SIG-M5 (cell line): ENCODE measurements at places on chromosomes 3 and 15.

DNA sequence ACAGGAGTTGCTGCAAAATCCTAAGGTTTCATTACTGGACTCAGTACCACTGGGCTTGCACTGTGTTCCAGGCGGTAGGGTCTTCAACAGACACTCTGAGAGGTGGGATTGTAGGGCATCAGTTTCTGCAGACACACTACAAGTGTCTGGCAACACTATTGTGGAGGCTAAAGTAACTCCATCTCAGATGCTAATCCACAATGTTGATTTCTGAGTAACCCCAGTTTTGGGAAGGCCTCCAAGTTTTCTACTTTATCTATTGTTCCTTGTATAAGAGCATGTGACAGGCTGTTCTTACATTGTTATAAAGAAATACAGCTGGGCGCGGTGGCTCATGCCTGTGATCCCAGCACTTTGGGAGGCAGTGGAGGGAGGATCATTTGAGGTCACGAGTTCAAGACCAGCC is 2.5 kb upstream of the ABHD5 start:
- no peak for DNase-seq

- DNase-seq, result no peak
Observed at GRCh38 chr3:113676261-113676660, 20.2 kb downstream of the USF3 start.

GRCh38 chr15:72809329-72809728 is 25.8 kb upstream of the ADPGK start:
- no peak for DNase-seq

GRCh38 chr3:53739966-53740365 is 106.3 kb downstream of the CHDH start:
- no peak for DNase-seq
